ENCODE measurements at places on chromosomes 13 and 19.

GRCh38 chr13:40813667-40814454, 24.4 kb downstream of the SLC25A15 start:
- DNase-seq: peak; percentile 70

- no peak for DNase-seq
Measured at GRCh38 chr13:34654647-34655046, 287.4 kb upstream of the NBEA start.

- DNase-seq: no peak
Measured at GRCh38 chr19:56134654-56134921, 6.5 kb upstream of the ZNF444 start.

DNA sequence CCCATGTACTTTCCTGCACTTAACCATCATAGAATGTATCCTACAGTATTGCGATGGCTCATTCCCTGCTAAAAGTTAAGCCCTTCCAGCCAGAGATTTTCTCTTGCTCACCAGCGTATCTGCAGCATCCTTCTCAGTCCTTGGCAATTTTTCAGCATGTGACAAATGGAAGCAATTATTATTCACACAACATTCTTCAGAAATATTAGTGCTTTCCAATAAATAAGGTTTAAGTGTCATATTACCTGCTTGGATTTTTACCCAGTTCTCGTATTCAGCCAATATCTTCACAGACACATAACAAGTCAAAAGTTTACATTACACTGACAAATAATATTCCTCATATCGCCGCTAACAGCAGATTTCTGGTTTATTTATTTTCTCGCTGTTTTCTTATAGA, 82.3 kb downstream of the POU4F1 start:
- no peak for DNase-seq

DNA sequence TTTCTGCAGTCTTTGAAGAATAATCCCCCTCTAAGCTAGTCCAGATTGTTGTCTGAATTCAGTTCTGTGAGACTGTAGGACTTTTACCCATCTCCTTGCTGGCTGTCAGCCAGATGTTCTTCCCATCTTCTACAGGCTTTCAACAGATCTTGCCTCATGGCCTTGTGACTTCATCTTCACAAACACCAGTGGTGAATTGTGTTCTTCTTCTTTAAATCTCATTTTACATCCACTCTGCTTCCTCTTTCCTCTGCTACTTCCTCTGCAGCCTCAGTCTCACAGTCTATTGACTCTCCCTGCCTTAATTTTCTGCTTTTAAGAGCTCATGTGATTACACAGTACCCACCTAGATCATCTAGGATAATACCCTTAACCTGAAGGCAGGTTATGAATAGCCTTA, 859.0 kb upstream of the SLITRK1 start:
- no peak for DNase-seq

GRCh38 chr13:50643060-50643459, 200.4 kb downstream of the DLEU7 start:
- DNase-seq: no peak

DNA sequence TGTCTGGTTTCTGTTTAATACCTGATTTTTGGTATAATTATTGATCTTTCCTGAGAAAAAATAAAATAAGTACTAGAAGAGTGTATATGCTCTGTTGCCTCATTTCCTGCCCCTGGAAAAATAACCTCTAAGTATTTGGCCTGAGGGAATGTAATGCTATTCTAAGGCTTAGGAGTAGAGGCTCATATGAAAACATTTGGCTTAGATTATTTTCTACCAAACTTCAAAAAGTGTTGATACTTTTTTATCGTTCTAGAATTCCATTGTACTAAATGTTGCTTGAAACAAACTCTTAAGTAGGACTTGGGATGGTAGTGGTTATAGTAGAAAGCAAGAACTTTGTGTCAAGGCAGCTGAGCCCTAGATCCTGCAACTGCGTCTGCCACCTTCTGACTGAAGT, 57.8 kb downstream of the COG3 start:
- no peak for DNase-seq

DNA sequence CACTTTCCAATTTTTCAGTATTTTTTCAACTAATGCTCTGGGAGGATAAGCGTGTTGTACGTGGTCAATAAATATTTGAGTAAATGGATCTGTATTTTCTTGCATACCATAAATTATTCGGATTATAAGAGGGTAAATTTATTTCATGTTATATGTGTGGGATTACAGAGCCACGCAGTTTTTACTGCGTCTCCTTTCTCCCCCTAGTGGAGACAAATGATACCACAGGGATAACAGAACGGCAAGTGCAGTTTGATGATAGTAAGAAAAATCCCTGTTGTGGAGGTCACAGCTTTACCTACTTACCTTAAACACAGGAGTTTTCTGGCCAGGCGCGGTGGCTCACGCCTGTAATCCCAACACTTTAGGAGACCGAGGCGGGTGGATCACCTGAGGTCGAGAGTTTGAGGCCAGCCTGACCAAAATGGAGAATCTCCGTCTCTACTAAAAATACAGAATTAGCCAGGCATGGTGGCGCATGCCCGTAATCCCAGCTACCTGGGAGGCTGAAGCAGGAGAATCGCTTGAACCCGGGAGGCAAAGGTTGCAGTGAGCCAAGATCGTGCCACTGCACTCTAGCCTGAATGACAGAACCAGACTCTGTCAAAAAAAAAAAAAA, 16.8 kb downstream of the MBD3L2B start:
- peak; percentile 17 for DNase-seq

GRCh38 chr19:17125728-17126677, 50.4 kb downstream of the MYO9B start:
- peak; percentile 58 for DNase-seq

DNA sequence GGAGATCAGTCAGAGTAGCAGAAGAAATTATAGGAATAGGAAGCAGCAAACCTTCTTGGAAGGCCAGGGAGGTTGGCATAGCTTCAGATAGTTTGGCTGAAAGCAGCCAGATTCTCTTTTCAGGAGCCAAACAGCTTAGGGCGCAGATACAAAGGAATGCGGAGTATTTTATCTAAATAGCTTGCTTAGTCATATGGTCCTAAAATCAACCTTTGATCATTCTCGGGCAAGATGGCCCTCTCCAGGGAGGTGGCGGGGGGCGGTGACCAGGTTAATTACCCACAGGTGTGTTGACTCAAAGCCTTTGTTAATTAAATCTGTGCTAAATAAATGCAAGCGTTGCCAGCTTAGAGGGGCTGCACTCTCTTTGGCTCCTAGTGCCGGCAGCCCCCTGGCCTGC, 12.5 kb upstream of the NCR1 start:
- DNase-seq: peak; percentile 60

GRCh38 chr13:43876366-43876765, 3.2 kb downstream of the CCDC122 start:
- no peak for DNase-seq

DNA sequence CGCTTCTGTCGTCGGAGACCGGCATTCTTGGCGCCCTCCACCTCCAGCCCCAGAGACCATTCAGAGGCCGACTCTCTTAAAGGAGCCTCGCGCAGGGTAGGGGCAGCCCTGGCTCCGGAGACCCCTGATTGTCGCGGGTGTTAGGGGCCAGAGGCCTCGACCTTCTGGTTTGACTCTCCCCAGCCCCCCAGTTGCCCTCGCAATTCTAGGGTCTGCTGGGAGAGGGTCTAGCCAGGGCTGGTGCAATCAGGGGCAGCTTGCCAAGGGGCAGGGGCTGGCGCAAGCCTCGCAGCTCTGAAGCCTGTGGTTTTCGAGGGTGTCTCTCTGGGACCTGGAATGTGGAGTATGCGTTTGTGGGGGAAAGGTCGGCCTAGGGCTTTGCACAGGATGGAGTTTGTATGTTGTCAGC, 1.6 kb upstream of the SLC7A10 start:
- peak; percentile 77 for DNase-seq

GRCh38 chr13:75316427-75316826, 165.5 kb downstream of the TBC1D4 start:
- no peak for DNase-seq

All from H7 (cell line).